CD4-positive, alpha-beta T cell treated with Interleukin-17A for 4 hours (primary cell): ENCODE measurements at places on chromosomes 13 and 19.

DNA sequence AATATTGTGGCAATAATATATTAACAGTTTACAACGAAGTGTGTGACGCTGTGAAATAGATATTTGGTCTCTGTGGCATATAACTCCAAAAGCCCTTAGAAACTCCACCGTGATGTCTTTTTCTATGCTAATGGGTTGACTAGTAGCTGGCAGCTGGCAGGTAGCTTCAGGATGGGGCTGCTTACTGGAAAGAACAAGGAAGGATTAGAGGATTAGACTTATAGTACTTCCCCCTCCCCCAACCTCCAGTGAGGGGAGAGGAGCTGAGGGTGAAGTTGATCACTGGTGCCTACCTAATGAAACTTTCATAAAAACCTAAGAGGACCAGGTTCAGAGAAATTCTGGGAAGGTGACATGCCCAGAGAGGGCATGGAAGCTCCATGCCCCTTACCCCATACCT is 9.8 kb downstream of the ZNF229 start:
- no peak for DNase-seq

GRCh38 chr19:40273469-40274360 is 11.4 kb downstream of the AKT2 start:
- DNase-seq: no peak

DNA sequence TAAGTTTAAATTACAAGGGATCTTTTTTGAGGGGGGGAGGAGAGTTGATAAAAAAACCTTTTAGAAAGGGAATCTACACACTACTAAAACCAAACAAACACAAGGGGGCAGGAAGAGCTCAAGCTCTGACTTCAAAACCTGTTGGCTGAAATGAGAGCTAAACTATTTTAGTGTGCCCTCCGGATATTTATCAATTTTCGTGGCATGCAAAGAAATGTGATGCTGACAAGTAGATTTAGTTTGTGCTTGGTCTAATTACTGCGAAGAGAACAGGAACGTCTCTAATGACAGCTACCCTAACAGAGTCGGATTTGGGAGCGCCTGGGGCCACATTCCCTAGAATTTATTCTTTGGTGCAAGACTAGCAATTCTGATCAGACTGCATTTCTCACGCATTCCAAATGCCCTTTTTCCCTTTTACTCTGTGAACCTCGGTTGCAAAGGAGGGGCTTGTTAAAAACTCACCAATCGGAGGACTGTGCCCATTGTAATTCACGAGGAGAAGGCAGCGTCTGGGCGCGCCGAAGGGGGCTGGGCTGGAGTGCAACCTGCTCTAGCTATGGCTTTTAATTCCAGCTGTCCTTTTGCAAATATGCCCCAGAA is 802 bp upstream of the FREM2 start:
- no peak for DNase-seq

- DNase-seq: peak; percentile 74
These were observed 21.1 kb upstream of the ZNF766 start for GRCh38 chr19:52248241-52248640.

- DNase-seq: no peak
These were observed 41.7 kb upstream of the VSTM2B start for GRCh38 chr19:29483944-29484581.

- DNase-seq: no peak
These were observed 11.9 kb downstream of the LRFN1 start for GRCh38 chr19:39308531-39309304.
